ENCODE measurements at places on chromosomes 2 and 18. TPM values are rescaled to one million over a fixed set of nuclear protein-coding genes. Genes with fewer than 3 reads are reported as not detected.

The APCDD1 gene
- polyA plus RNA-seq, result 3.0 TPM

The CCDC148 gene
- 0.35 TPM for polyA plus RNA-seq

The TMEM169 gene
- 0.15 TPM for polyA plus RNA-seq

The RHOB gene
- 18.3 TPM for polyA plus RNA-seq

The CROCC2 gene
- polyA plus RNA-seq, result not detected

The KLHL29 gene
- 3.6 TPM for polyA plus RNA-seq

The SP140L gene
- polyA plus RNA-seq, result 4.8 TPM

The C2orf92 gene
- polyA plus RNA-seq, result 0.84 TPM

The IL1R2 gene
- 6.9 TPM for polyA plus RNA-seq
